H7 (cell line): ENCODE measurements at places on chromosomes 1 and 21. TPM values are rescaled to one million over a fixed set of nuclear protein-coding genes. Genes with fewer than 3 reads are reported as not detected.

- peak; percentile 36 for DNase-seq
Measured at GRCh38 chr1:225998560-225999226, 450 bp downstream of the SDE2 start.

The NPPB gene
- total RNA-seq = 1.5 and 20.3 TPM in 2 replicates

The OR2T35 gene
- not detected in 2 replicates for total RNA-seq

The EXTL1 gene
- 0.38 and 1.1 TPM in 2 replicates for total RNA-seq

- DNase-seq = no peak
Measured at GRCh38 chr1:58116284-58116683, 430.2 kb downstream of the OMA1 start.

The VTCN1 gene
- not detected in 2 replicates for total RNA-seq
